ENCODE measurements at places on chromosomes 11 and 22. TPM values are rescaled to one million over a fixed set of nuclear protein-coding genes. Genes with fewer than 3 reads are reported as not detected.

GRCh38 chr22:46754110-46754799, 8.2 kb upstream of the TBC1D22A start:
- DNase-seq = peak; percentile 81

DNA sequence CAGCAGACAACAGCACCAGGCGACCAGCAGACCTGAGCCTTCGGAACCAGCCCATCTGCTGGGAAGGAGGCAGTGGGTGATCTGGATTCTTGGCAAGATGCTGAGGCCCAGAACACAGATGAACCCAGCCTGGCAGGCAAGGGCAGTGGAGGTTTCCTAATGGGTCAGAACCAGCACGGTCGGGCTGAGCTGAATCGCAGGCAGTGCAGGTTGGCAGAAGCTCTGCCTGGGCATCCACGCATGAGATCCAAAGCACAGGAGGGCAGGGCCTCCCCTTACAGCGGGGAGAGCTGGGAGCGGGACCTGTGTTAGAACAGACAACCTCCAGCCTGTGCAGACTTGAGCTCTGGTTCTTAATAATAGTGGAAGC, 47.5 kb downstream of the DSCAML1 start:
- no peak for DNase-seq

DNA sequence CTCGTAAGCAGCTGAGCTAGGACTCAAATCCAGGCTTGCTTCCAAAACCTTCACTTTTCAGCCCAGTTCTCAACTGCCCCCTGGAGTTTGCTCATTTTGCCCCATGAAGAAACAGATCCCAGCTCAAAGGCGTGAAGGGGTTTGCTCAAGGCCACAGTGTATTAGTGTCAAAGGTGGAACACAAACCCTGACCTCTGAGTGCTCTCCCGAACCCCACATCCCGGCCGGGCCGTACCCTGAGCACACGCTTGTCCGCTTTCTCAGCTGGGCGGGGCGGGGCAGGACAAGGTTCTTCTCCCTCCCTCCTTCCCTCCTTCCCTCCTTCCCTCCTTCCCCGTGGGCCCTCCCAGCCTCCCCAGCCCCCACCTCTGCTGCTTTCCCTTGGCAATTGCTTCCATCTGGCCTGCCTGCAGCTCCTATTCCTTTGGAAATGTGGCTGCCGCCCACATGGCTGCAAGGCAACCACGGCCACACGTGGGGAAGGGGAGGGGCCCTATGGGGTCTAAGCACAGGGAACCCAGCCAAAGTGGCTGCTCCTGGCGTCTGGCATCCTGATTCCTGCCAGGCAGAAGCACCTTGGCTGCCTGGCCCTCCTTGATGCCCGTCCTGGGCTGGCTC, 4.1 kb downstream of the ST3GAL4 start:
- DNase-seq = peak; percentile 62

GRCh38 chr11:107957109-107957588, 28.9 kb downstream of the RAB39A start:
- DNase-seq = no peak

DNA sequence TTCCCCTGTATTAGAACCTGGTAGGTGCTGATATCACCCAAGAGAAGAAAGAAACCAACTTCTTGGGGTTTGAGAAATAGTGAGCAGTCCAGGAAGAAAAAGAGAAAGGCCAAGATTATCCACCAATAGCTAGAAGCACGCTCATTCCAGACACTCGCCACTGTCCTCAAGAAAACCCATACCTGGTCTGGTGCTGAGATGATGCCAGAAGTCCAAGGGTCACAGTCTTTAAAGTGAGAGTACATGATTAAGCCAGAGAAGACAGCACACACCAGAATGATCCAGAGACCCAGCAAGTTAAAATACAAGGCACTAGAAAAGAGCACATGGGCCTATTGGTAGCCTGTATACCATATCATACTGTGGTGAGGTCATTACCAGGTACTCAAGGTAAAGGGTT, 23.6 kb downstream of the SLC5A12 start:
- no peak for DNase-seq

- no peak for DNase-seq
These were observed 75.0 kb downstream of the CDKN1C start for GRCh38 chr11:2810411-2811205.

GRCh38 chr11:117554601-117555333, 227.1 kb downstream of the CEP164 start:
- DNase-seq = peak; percentile 19

TMEM191C gene
- total RNA-seq = 1.0 TPM

Data from breast epithelium (tissue), 4 donors.